ENCODE measurements at places on chromosomes 5 and 9. TPM values are rescaled to one million over a fixed set of nuclear protein-coding genes. Genes with fewer than 3 reads are reported as not detected.

The CD180 gene
- not detected for total RNA-seq

The SLC25A2 gene
- total RNA-seq = 0.84 TPM

The FBP2 gene
- not detected for total RNA-seq

The FOXD4L4 gene
- 0.18 TPM for total RNA-seq

The BTNL8 gene
- not detected for total RNA-seq

The LURAP1L gene
- not detected for total RNA-seq

The AMBP gene
- total RNA-seq = not detected

DNA sequence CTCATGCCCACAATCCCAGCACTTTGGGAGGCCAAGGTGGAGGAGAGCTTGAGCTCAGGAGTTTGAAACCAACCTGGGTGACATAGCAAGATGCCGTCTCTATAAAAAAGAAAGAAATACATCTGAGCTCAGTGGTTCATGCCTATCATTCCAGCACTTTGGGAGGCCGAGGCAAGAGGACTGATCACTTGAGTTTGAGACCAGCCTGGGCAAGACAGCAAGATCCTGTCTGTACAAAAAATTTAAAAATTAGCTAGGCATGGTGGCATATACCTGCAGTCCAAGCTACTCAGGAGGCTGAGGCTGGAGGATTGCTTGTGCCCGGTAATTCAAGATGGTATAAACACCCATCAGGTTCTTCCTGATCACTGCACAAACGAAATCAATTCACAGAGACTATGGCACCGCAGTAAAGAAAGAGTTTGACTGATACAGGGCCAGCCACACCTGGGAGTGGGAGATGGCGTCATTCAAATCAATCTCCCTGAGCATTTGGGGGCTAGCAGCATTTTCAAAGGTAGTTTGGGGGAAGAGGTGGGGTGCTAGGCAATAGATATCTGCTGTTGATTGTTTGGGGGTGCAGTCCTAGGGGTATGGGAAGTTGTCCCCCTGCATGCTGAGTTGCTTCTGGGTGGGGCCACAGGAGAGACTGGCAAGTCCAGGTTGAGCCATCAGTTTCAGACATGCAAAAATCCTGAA lies 169.2 kb downstream of the TTC39B start:
- peaks cover 5% of the 10 kb centered on the region for H3K27me3 ChIP-seq
- H3K27ac ChIP-seq = no peak overlapping the region
- peaks cover 12% of the 10 kb centered on the region for H3K4me1 ChIP-seq
- DNase-seq = no peak
- no peaks in the 10 kb centered on the region for H3K36me3 ChIP-seq
- no peak overlapping the region for H3K4me3 ChIP-seq

DNA sequence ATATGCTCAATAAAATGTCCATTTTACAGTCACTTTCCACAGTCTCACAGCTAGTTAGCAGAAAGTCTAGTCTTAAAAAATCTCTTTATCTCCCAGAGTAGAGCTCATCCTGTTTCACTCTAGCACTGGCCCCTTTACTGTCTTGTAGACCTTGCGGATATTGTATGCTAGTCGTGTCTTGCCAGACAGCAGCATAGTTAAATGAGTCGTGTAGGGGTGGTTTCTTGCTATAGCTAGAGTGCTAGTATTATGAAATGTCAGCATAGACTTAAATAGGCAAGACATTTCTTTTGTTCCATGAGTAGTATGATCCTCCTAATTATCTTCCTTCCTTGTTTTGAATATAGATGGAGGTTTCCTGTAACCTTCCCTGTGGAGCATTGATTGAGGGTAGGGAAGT lies 77.4 kb downstream of the C7 start:
- H3K4me1 ChIP-seq = no peaks in the 10 kb centered on the region
- H3K4me3 ChIP-seq = no peak overlapping the region

GRCh38 chr5:115461093-115461492 lies 83.5 kb downstream of the FEM1C start:
- H3K27me3 ChIP-seq = peaks cover 12% of the 10 kb centered on the region
- no peak overlapping the region for H3K27ac ChIP-seq
- DNase-seq = no peak

DNA sequence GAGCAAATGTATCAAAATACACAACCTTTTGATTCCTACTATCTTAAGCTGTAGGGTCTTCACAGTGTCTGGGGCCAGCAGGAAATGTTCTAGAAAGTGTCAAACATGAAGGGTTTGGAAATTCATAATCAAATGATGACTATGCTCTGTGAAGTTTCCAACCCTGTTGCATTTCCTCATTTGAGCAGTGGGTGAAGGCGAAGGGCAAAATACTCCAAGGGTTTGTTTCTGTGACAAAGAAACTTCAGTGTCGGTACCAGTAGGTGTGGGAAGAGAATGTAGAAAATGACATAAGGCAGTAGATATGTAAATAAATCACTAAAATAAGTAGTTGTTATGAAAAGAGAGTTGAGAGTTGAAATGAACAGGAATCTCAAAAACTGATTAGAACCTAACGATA lies 576 bp downstream of the ALDOB start:
- H3K36me3 ChIP-seq = no peaks in the 10 kb centered on the region
- H3K4me1 ChIP-seq = no peaks in the 10 kb centered on the region
- no peak overlapping the region for H3K27ac ChIP-seq

DNA sequence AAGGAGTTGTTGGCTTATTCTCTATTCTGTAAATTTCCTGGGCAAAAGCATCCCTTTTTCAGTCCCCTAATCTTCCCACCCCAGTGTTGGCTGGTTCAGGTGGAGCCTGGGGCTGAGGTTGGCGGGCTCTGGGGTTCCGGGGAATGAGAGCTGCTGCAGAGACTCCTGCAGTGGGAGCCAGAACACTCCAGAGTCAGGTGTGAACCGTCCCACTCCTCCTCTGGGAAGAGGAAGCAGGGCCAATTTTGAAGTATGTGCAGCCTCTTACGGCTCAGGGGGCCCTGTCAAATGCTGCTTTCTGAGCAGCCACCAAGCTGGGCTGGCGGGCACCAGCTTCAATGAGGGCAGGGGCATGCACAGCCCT lies 42.8 kb downstream of the JADE2 start:
- H3K27ac ChIP-seq = peak overlapping the region; percentile 66
- no peaks in the 10 kb centered on the region for H3K27me3 ChIP-seq
- no peak for DNase-seq
- H3K36me3 ChIP-seq = peaks cover 55% of the 10 kb centered on the region
- H3K4me1 ChIP-seq = peaks cover 23% of the 10 kb centered on the region

DNA sequence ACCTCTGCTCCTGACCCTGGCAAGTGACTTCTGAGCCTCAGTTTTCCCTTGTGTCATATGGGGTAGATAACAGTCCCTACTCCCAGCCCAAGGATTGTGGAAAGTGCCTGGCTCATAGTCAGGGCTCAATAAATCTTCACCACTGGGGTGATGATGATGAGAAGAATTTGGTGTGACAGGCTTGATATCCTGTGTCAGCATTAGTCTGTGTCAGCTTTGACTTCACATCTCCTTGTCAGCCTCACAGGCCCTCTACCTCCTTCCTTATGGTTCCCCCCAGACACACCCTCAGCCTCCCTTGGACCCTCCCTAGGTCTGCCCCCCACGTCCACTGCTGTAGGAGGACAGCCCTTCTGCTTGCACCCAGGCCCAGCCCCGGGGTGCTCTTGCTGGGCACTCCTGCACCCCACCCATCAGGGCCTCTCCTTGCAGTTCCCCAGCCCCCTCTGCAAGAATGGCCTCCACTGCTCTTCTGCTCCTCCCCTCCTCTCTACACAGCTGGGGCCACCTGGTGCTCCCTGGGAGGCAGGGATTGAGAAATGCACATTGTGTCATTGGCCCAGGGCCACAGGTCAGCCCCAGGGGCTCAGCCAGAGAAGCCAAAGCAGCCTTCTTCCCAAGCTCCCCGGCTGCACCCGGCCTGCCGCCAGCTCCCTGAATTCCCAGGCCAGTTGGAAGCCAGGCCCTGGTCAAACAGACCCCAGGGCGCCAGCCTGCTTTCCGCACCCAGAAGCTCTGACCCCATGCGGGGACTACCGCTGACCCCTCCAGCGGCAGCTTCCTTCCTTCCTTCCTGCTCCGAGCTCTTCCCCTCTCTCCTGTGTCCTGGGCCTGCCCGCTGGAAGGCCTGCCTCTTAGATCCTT lies 7.7 kb downstream of the FGFR4 start:
- H3K4me3 ChIP-seq = no peak overlapping the region
- H3K4me1 ChIP-seq = no peaks in the 10 kb centered on the region
- H3K27ac ChIP-seq = no peak overlapping the region
- no peak for DNase-seq
- peaks cover 5% of the 10 kb centered on the region for H3K27me3 ChIP-seq
- no peaks in the 10 kb centered on the region for H3K36me3 ChIP-seq

DNA sequence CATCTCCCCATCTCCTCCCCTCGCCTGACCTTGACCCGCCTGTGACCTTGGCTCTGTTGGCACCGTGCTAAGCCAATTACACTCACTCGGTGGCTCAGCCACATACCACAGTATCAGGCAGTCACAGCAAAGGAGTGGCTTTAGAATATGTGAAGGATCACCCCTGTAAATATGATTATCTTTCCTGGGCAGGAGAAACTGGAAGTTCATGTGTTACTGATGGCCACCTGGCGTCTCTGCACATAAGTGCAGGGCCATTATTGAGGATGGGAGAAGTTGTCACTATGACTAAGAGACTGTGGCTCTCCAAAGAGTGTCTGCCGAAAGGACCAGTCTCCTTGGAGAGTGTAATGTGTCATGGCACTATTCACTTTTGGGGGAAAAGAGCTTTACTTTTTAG lies 116.9 kb upstream of the S1PR3 start:
- no peak for DNase-seq
- no peak overlapping the region for H3K4me3 ChIP-seq
- H3K27me3 ChIP-seq = peaks cover 6% of the 10 kb centered on the region
- no peaks in the 10 kb centered on the region for H3K4me1 ChIP-seq
- no peaks in the 10 kb centered on the region for H3K36me3 ChIP-seq

GRCh38 chr5:78974011-78974410 lies 11.1 kb downstream of the ARSB start:
- H3K27ac ChIP-seq = no peak overlapping the region
- no peak for DNase-seq
- H3K4me3 ChIP-seq = no peak overlapping the region

- H3K27me3 ChIP-seq = peaks cover 10% of the 10 kb centered on the region
- H3K36me3 ChIP-seq = no peaks in the 10 kb centered on the region
- no peak for DNase-seq
These were observed 355.5 kb downstream of the ARRDC3 start for GRCh38 chr5:91027405-91028139.

DNA sequence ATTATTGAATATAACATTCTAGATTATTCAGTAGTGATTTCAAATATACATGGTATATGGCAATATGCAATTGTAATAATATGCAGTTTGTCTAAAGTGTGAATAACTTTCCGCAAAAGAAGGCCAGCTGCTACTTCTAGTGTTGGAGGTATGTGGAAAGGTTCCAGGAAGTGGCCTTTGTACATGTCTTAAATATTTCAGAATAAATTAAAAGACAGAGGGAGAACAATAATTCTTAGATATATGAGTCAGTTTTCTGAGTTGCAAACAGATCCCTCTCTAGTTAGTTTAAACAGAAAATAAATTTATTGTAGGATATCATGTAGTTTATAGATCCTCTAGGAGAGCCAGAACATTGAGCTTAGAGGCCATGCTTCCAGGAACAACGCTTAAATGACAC lies 210.8 kb upstream of the ELL2 start:
- no peaks in the 10 kb centered on the region for H3K36me3 ChIP-seq
- no peak for DNase-seq
- H3K4me1 ChIP-seq = no peaks in the 10 kb centered on the region
- no peak overlapping the region for H3K4me3 ChIP-seq
- H3K27ac ChIP-seq = no peak overlapping the region

- H3K4me3 ChIP-seq = peak overlapping the region; percentile 6
- H3K4me1 ChIP-seq = peaks cover 3% of the 10 kb centered on the region
- no peak overlapping the region for H3K27ac ChIP-seq
- no peak for DNase-seq
- H3K27me3 ChIP-seq = peaks cover 48% of the 10 kb centered on the region
These were observed 105.0 kb upstream of the FAM120A start for GRCh38 chr9:93346231-93347112.

GRCh38 chr9:76911971-76912370 lies 6.1 kb upstream of the PRUNE2 start:
- no peak overlapping the region for H3K4me3 ChIP-seq
- no peak overlapping the region for H3K27ac ChIP-seq
- peaks cover 6% of the 10 kb centered on the region for H3K4me1 ChIP-seq

GRCh38 chr9:135555203-135555602 lies 6.4 kb upstream of the PAEP start:
- no peak overlapping the region for H3K27ac ChIP-seq
- no peaks in the 10 kb centered on the region for H3K36me3 ChIP-seq
- no peaks in the 10 kb centered on the region for H3K27me3 ChIP-seq

DNA sequence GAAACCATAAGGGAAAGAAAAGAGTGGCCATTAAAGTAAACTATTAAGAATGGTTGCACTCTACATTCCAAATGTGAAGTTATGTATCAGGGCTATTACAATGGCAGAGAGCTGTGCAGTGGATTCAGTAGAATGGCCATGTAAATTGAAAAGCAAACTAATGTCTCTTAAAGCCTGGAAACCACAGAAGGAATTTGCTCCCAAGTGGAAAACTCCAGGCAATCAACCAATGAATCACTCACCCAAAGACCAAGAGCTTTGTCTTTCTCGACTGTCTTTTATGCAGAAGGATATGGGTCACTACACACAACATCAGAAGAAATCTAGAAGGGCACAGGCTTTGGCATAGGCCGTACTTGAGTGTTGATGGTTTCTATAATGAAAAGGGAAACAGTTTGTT lies 114.9 kb downstream of the TLE1 start:
- H3K27ac ChIP-seq = no peak overlapping the region

DNA sequence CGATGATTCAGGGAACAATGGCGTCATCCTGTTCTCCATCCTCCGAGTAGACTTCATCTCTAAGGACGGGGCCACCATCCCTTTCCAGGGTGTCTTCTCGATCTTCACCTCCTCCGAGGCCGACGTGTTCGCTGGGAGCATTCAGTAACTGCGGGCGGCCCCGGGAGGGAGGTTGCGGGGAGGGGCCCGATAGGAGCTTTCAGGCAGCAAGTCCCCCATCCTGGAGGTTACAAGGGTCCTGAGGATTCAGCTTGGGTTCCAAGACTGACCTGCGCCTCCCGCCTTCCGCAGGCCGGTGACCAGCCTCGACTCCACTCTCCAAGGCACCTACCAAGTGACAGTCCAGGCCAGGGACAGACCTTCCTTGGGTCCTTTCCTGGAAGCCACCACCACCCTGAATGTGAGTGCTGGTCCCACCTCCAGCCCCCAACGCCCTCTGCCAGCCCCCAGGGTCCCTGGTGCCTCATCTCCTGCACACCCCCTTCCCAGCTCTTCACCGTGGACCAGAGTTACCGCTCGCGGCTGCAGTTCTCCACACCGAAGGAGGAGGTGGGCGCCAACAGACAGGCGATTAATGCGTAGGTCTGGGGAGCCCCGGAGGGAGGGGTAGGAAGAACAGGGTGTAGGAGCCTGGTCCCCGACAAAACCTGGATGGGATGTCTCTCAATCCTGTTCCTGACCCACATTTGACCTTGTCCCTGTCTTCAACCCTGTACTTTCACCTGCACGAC lies 20.8 kb downstream of the GPRIN1 start:
- H3K27ac ChIP-seq = no peak overlapping the region
- no peaks in the 10 kb centered on the region for H3K36me3 ChIP-seq
- DNase-seq = no peak
- H3K4me3 ChIP-seq = no peak overlapping the region
